ENCODE measurements at places on chromosomes 2 and 18.

GRCh38 chr18:48099481-48100164 is 169.2 kb upstream of the SMAD2 start:
- no peak for DNase-seq

DNA sequence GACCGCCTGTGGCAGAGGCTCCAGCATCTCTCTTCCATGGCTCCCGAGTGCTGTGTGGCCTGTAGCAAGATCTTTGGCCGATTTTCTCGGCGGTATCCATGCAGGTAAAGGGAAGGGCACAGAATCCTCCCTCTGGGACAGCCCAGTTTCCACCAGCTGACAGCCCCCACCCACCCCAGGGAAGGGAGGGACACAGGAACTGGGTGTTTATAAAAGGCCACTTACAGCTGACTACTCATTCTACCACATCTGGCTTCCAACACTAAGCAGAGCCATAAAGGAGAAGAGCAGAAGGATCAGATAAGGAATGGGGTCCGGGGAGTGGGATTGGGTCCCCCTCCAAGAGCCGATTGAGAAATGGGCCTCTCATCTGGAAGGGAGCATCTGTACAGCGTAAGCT is 20.2 kb downstream of the RUFY4 start:
- no peak for DNase-seq

DNA sequence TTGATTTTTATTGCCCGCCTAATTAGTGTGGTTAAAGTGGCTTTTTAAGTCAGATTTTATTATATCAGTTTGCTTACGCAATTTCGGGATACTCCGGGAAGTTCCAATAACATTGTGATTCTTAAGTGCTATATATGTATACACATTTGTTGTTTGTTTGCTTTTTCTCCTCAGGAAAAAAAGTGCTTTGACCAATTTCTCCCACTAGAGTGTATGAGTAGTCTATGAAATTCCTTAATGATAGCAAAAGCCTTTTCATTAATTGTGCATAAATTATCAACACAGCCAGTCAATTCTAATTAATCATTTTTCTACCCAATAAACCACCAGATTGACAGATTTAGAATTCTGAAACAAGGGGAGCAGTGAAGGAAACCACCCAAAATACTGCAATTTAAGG is 172.2 kb downstream of the DPP10 start:
- no peak for DNase-seq

- DNase-seq: no peak
Measured at GRCh38 chr2:229081411-229081810, 189.7 kb downstream of the PID1 start.

- DNase-seq: no peak
Measured at GRCh38 chr18:45652303-45653080, 37.2 kb downstream of the SLC14A2 start.

GRCh38 chr2:173983391-173983871 is 18.3 kb upstream of the SP3 start:
- no peak for DNase-seq

DNA sequence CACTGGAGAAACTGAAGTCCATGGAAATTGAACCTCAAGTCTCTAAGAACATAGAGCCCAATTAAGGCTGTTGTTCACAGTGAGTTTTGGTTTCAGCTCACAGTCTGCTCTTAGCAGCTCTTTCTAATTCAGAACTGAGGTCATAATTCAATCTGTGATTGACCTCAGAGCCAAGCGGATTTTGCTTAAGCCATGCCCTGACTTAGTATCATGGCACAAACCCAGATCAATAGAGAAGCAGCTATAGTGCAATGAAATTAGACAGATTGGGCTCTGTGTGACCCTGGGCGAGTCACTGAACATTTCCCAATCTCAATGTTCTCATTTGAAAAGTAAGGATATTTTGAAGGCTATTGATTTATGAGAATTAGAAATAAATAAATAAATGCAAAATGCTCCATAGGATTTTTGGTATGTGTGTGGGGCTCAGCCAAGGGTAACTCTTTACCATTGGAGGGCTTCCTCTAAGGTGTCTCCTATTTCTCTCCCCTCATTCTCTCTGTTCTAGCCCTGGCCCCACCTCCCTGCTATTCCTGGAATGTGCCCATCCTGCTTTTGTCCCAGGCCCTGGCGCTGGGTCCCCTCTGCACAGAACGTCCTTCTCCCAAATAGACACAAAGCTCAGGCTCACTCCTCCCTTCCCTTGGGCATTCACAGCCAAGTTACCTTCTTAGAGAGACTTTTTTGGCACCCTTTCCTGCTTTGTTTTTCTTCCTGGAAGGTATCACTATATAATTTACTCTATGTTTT is 239.6 kb downstream of the LPIN1 start:
- no peak for DNase-seq

DNA sequence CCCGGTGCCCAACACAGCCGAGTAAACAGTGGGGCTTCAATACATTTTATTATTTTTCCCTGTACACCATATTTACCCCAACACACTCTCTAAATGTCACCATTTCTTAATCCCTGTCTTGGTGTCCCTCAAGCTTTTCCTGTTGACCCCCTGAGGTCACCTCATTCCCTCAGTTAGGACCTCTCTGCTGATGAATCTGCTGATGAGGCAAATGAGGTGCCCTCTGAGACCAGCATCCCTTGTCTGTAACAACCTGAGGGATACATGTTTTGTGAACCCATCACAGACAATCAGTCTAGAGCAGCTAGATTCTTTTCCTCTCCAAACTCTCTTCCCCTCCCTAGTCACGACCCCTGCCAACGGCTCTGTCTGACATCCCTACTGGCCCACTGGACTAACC is 127.6 kb downstream of the FSHR start:
- no peak for DNase-seq

GRCh38 chr2:64610316-64610855 is 43.3 kb downstream of the SERTAD2 start:
- no peak for DNase-seq

DNA sequence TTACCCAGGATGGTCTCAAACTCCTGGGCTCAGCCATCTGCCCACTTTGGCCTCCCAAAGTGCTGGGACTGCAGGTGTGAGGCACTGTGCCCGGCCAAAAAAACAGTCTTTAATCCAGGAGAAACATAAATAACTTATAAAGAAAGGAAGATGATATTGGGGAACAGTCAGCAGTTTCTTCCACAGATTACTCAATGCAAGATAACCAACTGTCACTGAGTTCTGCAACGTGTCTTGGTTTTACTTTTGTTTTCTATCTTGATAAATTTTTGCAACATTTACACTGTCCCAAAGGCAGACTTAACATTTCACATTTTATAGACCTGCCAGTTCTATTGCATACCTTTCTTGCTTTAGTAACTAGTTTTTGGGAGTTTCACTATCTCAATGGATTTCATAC is 71.1 kb downstream of the ANKRD44 start:
- no peak for DNase-seq

DNA sequence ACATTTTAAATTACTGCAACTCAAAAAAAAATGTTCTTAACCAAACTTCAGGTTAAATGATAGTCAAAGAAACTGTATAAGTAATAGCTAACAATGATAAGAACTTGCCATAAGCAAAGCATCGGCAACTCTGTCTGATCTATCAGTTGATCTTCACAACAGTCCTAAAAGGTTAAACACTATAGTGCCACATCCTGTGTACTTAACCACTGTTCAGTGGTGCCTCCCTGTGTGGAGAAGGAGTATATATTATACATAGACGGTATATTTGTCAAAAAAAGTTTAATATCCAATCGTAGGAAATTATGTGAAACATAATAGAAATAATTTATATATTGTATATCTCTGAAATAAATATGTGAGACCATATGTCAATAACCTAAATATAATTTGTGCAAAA is 13.0 kb downstream of the DTNA start:
- no peak for DNase-seq

- no peak for DNase-seq
Measured at GRCh38 chr18:5620289-5620688, 76.5 kb upstream of the EPB41L3 start.

GRCh38 chr18:54129448-54130067 is 94.9 kb downstream of the MBD2 start:
- no peak for DNase-seq

GRCh38 chr2:135074216-135074615 is 22.1 kb downstream of the RAB3GAP1 start:
- no peak for DNase-seq

DNA sequence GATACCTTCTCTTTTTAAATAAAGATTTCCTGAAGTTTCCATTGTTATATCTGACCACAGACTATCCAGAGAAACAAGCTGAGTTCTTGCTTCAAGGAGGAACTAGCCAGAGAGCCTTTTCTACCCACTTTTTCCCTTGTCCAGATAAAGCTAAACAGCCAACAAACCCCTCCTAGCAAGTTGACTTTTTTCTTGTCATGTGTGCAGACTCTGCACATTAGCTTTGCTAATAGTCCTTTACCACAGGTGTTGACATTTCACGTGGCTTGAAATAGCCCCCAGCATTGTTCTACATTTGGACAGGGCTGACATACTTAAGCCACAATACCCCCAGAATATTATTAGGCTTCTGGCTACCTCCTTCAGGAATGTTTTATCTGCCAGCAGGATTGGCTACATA is 40.7 kb downstream of the PCBP1 start:
- DNase-seq: no peak

DNA sequence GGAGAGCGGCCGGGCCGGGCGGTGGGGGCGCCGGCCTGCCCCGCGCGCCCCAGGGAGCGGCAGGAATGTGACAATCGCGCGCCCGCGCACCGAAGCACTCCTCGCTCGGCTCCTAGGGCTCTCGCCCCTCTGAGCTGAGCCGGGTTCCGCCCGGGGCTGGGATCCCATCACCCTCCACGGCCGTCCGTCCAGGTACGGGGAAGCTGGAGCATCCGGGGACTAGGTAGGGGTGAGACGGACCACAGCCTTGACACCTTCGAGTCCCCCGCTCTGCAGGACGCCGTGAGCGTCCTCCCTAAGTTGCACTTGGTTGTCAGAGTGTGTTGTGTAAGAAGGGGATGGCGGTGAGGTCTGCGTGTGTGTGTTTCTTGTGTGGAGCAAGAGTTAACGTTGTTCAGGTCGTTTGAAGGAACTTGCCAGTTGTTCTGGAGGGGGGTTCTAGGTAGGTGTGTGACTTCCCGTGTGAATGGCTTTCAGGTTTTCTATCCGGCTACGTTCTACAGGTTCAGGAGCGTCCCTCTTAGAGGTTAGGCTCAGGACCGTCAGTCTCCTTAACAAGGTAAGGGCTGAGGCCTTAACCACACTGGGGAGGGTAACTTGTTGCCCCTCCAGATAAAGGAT is 393 bp downstream of the IL1R1 start:
- DNase-seq: no peak

- DNase-seq: no peak
Measured at GRCh38 chr2:161199912-161200701, 39.9 kb downstream of the TANK start.

DNA sequence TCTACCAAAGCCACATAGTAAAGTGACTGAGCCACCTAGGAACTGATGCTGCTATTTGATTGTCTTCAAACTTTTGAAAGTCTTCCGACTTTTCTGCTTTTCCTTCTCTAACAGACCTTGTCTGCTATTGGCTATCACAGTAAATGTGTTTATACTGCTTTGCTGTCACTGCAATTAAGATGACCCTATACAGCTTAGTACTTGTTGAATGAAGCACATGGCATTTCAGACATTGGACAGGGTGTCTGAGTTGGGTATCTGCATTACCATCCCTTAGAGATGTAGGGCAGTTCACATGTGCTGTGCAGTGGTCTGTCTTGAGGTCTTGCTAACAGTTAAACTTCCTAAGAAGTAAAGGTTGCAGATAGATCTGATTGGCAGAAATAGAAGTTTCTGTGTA is 3.6 kb downstream of the WDR43 start:
- DNase-seq: no peak

GRCh38 chr2:167818521-167818920 is 428.9 kb downstream of the STK39 start:
- no peak for DNase-seq

DNA sequence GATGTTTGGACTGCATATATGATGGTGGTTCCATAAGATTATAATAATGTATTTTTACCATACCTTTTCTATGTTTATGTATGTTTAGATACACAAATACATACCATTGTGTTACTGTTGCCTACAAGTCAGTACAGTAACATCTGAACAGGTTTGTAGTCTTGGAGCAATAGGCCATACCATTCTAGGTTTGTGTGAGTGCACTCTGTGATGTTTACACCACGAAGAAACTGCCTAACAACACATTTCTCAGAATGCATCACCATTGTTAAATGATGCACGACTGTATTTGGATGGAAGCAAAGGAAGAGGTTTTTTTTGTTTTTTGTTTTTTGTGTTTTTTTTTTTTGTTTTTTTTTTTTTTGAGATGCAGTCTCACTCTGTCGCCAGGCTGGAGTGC is 9.5 kb downstream of the DUSP19 start:
- no peak for DNase-seq

- DNase-seq: no peak
Measured at GRCh38 chr18:55401638-55402191, 186.3 kb downstream of the TCF4 start.

GRCh38 chr2:194304191-194304590 is 1352.8 kb upstream of the SLC39A10 start:
- DNase-seq: no peak

DNA sequence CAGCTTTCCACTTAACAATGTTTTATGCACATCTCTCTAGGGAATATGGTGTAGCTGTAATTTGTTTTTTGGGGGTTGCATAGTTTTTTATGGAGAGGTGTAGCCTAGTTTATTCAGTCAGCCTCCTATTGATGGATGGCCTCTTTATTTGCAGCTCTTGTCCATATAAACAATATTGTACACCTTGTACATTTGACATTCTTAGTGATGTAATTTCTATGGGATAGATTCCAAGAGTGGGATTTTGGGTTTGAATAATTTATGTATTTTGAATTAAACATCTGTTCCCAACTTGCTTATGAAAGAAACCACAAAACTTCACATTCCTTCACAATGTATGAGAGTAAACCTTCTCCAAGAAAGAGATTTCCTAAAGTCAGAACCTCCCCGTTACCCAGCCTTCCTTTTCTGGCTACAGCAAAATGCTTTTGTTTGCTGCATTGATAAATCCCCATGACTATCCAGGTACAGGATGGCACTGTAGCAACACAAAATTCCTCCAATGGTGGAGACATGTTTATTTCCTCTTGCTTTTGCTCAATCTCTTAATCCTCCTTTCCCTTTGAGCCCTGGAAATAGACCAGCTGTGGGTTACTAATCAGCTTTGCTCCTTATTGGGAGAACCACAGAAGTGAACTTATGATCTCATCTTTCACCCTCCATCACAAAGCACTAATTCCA is 58.4 kb upstream of the GALR1 start:
- DNase-seq: no peak

- DNase-seq: no peak
Measured at GRCh38 chr18:40607542-40608148, 1347.4 kb upstream of the PIK3C3 start.

- no peak for DNase-seq
Measured at GRCh38 chr2:210224941-210225672, at the start of gene ACADL. ACADL (minus strand) TSS chr2:210225447; CDS start chr2:210225263, 184 bp downstream.

GRCh38 chr2:25309402-25309801 is 32.3 kb downstream of the DNMT3A start:
- DNase-seq: peak; percentile 46

GRCh38 chr18:74624466-74624865 is 26.8 kb downstream of the ZNF407 start:
- no peak for DNase-seq
